Choroid plexus epithelial cell (primary cell): ENCODE measurements at places on chromosomes 5 and 9.

GRCh38 chr9:135945969-135946368 lies 15.2 kb downstream of the UBAC1 start:
- DNase-seq, result no peak

DNA sequence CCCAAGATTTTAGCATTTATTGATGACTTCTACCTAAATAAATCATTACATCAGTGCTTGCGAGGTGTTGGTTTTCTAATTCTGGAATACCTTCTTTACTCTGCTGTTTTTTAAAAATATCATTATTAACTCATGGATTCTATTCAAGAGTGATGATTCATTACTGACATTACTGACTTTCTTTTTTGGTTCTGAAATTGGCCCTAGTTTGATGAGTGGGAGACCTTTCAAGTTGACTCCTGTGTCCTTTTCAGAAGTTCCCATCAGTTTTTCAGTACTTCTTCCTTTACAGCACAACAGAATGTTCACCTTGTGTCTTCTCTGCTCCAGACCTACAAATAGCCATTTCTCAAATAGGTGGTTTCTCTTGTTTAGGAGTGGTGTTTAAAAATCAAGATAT lies 114.1 kb downstream of the PCSK5 start:
- no peak for DNase-seq

DNA sequence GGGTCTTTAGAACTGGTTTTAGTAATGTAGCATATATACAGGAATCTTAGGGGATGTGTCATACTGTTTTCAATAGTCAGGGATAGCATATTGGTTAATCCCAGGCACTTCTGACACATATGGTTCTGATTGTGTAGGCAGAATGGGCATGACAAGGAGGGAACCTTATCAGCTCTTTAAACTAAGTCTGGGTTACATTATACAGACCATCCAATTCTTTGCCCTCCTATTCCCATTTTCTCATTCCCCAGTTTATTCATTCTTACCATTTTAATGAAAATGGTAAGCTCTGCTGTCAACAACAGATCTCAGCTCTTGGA lies 85.1 kb downstream of the NDUFAF2 start:
- DNase-seq, result no peak

DNA sequence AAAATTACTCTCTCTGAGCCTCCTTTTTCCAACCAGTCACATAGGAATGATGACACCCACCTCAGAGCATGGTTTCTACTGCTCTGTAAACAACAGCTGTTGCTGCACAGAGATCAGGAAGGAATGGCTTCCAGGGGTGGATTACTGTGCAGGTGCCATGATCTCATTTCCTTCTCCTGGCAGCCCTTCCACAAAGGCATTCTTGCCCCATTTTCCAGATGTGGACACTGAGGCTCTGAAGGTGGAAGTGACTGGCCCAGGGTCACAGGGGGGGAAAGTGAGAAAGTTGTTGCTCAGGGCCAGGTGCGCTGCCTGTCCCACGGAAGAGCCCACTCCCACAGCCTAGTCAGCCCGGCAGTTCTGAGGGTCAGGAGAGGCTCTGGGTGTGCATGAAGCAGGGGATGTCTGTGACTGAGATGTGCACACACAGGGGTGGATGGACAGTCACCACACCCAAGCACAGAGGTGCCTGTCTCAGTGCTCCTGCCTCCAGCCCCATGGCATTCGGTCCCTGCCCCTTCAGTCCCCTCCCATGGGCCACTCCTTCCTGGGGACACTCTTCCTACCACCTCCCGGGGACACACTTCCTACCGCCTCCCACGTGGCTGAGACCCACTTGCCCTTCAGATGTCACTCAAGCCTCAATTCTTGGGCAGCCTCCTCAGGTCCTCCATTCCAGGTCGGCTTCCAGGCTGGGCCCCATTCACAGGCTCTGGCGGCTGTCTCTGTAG lies 17.0 kb downstream of the FGFR4 start:
- peak; percentile 46 for DNase-seq

DNA sequence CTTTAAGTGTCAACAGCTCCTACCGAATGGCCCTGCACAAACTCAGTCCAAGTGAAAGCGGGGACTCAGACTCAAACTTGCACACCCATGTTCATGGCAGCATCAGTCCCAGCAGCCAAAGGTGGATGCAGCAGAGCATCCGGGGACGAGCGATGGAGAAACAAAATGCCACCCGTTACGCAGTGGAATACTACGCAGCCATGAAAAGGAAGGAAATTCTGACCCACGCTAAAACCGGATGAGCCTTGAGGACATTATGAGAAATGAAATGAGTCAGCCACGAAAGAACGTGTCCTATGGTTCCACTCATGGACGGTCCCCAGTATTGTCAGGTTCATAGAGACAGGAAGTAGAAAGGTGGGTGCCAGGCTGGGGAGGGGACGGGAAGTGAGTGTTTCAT lies 48.6 kb upstream of the NOTCH1 start:
- no peak for DNase-seq

- peak; percentile 92 for DNase-seq
Measured at GRCh38 chr9:14205463-14205862, 108.5 kb downstream of the NFIB start.

DNA sequence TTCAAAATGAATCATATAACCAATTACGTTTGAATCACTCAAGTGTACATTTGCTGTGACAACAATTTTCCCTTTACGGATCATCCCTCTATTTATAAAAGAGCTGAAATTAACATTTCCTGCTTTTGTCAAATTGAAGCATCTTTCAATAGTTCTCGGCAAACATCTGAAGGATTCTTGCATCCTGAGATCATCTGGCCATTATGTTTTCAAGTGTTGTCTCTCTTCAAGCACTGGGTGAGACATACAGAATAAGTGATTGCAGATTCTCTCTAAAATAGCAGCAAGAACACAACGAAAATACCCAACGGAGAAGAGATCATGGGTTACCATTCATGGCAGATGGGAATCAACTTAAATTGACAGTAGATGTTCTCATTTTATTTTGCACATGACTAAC lies 283.4 kb upstream of the GRAMD2B start:
- peak; percentile 47 for DNase-seq

- no peak for DNase-seq
Measured at GRCh38 chr5:100828071-100828897, 74.8 kb downstream of the ST8SIA4 start.

DNA sequence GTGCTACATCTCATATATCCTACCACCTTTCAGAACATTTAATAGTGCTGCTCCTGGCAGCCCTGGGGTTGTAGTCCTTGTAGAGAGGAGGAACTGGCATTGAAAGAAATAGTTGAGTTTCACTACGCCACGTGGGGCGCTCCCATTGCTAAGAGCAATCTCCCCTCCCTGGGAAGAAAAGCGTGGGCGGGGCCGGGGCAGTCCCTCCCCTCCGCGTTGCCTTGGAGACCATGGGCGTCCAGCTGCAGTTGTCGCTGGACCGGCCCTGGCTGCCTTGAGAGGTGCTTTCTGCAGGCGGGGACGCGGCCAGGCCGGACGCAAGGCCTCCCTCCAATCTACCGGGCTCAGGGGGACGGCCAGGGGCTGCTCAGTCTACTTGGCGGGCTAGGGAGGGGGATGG lies 368 bp upstream of the CCDC180 start:
- peak; percentile 90 for DNase-seq

GRCh38 chr5:15794052-15794985 lies 294.3 kb downstream of the FBXL7 start:
- peak; percentile 64 for DNase-seq

- DNase-seq, result no peak
Measured at GRCh38 chr5:136330353-136331038, 34.8 kb downstream of the TRPC7 start.

DNA sequence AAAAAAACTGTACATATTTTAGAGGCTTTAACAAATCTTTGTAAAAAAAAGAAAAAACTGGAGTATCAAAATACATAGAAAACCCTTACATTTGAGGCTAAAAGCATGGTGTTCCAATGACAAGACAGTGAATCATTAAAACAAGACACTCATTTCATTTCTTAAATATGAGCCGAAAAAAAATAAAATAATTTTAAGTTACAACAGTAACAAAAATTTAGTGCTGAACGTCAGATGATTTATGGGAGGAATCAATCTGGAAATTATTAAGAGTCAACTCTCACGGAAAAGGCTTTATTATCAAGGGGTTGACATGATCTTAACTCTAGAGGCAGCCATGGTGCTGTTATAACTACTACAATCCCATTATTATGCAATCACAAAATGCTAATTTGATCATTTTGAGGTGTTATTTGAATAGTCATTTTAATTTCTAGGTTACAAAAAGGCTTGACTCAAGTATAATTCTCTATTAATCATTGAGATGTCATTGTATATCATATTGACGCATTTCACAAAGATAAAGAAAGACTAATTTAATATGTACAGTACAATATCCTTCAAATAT lies 51.9 kb downstream of the MAPKAP1 start:
- DNase-seq, result no peak

DNA sequence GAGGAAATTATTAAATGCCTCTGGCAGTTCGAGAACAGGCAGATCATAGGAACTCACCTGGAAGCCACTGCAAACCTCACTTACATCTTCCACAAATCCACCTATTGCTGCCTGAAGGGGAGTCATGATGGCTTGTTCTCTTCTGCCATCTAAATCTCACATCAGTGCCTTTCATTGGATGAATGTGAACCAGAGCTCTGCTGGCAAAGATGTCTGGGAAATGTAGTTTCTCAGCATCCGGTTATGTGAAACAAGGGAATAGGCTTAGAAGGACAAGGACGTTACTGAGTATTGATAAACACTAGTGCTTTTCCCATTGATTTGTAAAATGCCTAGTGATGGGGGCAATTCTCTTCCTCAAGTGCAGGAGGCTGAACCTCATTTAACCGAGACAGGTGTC lies 483.3 kb downstream of the ARHGEF28 start:
- no peak for DNase-seq

GRCh38 chr5:178547052-178547666 lies 43.0 kb downstream of the COL23A1 start:
- no peak for DNase-seq

DNA sequence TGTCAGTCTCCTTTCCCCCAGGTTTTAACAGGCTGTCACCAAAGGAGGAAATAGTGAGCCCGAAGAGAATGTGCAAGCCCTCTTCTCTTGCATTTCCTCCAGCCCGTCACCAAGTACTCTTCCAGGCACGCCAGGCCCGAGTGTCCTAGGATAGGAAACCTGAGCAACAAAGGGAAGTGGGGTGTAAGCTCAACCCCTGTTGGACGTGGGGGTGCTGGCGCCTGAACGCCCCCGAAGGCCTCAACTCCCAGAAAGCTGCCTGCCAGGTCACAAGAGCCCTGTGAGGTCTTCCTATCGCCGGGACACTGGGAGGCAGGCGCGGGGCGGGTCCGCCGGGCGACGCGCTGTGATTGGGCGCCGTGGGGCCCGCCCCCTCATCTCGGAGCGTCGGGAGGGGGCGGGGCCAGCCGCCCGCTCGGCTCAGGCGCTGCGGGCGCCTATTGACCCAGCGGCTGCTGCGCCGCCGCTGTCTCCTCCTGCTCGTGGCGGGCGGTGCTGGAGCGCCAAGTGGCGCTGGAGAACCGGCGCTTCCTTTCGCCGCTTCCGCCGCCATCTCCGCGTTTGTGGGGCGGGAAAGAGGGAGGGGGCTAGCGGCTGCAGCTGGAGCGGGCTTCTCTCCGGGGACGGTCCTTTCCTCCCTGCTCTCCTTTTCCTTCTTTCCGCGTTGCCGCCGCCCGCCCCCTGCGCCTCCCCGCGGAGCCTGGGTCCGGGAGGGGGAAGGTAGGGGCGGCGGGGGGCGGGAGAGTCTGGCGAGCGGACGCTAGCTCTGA lies 572 bp upstream of the MAN2A1 start:
- peak; percentile 92 for DNase-seq

DNA sequence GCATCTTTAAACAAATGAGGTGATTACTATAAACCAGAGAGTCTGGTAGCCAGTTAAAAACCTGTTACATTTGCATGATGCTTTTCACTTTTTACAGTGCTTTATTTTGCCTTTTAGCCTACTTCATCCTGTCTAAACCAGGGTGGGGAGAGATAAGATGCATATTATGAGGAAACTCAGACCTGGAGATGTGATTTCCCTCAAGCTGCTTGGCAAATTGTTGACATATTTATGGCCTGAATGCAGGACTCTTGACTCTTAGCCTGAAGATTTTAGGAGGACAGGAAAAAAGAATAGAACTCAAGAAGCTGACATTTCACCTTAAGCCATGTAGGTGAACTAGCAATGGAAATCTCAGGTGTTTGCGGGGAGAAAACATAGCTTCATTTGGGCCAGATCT lies 202.8 kb downstream of the NMUR2 start:
- no peak for DNase-seq

GRCh38 chr5:10220248-10220647 lies 29.4 kb downstream of the ATPSCKMT start:
- no peak for DNase-seq

DNA sequence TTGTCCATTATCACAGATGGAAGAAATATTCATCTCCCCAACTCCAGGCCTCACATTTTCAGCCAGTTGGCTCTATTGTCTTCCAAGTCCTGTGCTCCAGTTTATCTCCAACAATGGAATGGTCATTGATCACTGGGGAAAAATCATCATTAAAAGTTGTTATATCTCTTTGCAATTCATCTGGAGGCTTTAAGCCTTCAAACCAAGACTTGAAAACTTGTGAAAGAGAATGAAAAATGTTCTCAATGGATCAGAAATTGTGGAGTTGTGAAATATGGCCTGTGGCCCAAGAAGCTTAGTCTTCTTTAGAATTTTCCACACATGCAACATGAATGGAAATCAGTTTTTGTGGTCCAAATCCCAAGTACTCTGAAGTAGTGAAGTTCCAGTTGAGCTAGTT lies 569.6 kb downstream of the EBF1 start:
- DNase-seq, result no peak

GRCh38 chr5:178625679-178626483 lies 969 bp downstream of the CLK4 start:
- DNase-seq, result peak; percentile 70

DNA sequence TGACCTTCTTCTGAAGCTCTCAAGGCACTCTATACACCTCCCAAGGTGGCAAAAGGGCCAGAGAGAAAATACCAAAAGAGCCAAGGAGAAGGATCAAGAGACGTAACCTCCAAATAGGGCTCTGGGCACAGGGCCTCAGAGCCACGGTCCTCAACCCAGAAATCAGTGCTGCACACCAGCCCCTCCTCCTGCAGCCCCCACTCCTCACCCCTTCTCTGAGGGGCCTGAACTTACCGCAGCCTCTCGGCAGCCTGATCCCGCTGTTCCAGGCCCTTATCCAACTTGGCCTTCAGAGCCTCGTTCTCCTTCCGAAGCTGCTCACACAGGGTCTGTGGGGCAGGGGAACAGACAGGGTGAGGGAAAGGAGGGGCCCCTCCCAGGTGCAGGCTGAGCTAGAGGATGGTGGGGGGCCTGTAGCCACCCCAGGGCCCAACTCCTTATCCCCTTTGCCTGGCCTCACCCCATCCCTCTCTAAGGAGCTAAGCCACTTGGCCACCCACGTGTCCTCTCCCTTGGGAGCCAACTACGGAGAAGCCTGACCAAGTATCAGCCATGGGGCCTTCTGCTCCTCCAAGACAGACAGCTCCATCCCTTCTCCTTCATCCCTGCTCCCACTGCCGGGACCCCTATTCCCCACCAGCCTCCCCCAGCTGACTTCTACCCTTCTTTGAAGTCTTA lies 28.8 kb downstream of the TNIP1 start:
- no peak for DNase-seq

- peak; percentile 65 for DNase-seq
Measured at GRCh38 chr5:78549043-78549442, 99.5 kb downstream of the LHFPL2 start.

- DNase-seq, result no peak
Measured at GRCh38 chr5:174981416-174981815, 257.0 kb downstream of the MSX2 start.

- no peak for DNase-seq
Measured at GRCh38 chr5:16159636-16160035, 20.0 kb downstream of the MARCHF11 start.

- peak; percentile 35 for DNase-seq
Measured at GRCh38 chr5:169431386-169431785, 130.4 kb upstream of the SLIT3 start.

GRCh38 chr9:135040892-135041291 lies 46.6 kb upstream of the OLFM1 start:
- DNase-seq, result no peak
